ENCODE measurements at places on chromosomes 11 and 22.
A peak's percentile ranks its signal among the peaks of the same experiment; 100 is the strongest.

GRCh38 chr22:33022231-33022630 is 36.0 kb downstream of the SYN3 start:
- no peak for DNase-seq

GRCh38 chr22:50473855-50474671 is 772 bp downstream of the SBF1 start:
- DNase-seq: peak; percentile 42

- DNase-seq: no peak
Observed at GRCh38 chr11:128573638-128574037, 13.7 kb downstream of the ETS1 start.

DNA sequence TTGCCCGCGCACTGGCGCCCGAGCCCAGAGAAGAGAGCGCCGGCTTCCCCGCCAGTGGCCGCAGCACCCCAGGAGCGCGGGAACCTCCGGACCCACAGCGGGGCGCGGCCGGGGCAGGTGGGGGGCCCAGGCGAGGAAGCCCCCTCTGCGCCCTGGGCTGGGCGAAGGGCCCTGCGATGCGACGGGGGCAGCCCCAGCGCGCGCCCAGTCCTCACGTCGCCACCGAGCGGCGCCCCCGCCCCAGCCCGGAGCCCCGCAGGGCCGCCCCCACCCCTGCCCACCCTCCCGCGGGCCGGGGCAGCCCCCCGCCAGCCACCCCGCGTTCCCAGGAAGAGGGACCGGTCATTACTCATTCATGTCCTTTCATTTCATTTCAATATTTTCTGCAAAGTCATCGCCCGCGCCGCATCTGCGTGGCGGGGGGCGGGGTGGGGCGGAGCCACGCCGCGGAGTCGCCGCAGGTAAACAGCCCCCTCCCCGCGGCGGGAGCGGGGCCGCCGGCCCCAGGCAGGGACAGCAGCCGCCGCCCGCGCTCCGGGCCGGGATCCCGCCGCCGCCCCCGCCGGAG is 673 bp upstream of the PANX2 start:
- DNase-seq: peak; percentile 63

DNA sequence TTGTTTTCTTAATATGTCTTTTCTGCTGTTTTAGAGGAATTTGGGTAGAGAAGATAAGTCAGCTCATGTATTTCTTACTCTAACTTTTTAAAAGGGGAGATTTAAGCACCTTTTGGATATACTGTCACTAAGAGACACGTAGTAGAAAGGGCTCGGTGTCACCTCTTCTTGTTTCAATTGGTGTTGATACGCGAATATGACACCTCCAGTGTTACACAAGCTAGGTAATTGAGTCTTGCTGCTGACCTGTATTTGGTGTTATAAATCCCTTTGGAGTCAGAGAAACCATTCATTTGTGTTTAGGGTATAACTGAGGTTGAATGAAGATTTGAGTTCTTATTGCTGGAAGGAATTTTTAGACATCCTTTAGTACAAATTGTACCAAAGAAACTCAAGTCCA is 25.6 kb downstream of the FAR1 start:
- DNase-seq: no peak

DNA sequence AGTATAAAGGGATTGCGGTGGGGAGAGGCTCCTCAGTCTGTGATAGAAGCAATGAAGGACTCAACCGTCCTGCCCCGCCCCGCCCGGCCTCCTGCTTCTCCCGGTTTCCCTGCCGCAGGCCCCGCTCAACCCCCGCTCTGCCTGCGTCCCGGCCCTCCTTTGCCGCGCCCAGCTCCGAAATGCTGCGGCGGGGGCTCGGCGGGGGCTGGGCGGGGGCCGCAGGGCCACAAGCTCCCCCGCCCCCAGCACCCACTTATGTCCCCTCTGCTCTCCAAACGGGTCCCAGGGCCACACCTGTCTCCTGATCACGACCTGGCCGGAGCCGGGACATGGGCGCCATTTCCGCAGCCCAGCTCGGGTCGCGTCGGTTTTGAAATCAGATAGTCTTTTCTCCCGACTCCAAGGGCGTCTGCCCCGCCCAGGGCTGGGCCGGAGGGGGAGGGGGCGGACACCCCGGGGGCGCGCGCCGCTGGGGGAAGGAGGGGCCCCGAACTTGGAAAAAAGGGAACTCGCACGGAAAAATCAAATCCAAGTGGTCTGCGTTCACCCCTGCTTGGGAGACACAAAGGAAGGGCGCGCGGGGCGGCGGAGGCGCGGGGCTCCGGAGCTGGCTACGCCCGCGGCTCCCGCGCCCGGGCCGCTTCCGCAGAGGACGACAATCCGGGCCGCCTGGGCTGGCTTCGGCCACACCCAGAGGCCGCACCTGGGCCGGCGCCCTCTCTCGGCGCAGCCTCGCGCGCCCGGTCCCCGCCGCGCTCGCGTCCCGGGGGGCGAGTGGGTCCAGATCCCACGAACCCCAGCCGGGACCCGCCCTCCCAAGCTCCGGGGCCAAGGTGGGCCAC is 70.6 kb upstream of the EP300 start:
- DNase-seq: peak; percentile 65

- no peak for DNase-seq
Observed at GRCh38 chr22:37054056-37054395, 2.5 kb downstream of the KCTD17 start.

DNA sequence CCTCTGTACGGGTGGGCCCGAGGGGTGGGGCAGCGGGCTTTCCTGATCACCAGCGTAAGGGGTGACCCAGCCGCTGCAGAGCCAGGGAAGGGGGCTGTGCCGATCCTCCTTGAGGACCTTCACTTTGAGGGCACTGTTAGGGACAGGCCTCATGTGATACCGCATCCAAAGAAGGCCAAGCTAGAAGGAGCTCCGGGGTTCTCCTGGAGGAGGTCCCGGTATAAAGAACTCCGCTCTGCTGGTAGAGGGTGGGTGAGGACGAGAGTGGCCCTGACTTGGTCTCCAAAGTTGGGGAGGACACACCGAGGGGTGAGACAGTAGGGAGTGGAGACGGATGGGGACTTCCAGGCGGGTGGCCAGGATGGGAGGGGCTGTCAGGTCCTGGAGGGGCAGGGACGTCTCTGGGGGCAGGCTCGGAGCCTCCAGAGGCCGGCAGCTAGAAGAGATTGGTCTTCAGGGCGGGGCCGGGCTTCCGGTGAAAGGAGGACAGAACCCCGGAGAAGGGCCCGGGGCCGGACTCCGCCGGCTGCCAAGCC is 4.6 kb downstream of the PHOX2A start:
- DNase-seq: peak; percentile 55

DNA sequence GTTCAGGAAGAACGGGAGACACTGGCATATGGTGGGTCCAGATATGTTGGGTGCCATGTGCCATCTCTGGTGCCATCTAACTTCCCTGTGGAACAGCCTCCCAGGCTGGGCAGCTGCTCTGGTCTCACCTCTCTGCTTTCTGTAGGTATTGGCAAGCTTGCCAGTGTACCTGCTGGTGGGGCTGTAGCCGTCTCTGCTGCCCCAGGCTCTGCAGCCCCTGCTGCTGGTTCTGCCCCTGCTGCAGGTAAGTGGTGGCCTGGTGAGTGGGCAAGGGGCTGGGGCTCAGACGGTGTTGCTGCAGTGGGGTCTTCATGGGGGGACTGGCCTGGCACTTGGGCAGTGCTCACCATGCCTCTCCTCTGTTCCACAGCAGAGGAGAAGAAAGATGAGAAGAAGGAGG is 2.6 kb downstream of the RPLP2 start:
- DNase-seq: no peak

- no peak for DNase-seq
Observed at GRCh38 chr22:36022162-36022561, 6.5 kb downstream of the RBFOX2 start.

- no peak for DNase-seq
Observed at GRCh38 chr22:17753401-17753989, 20.8 kb downstream of the BID start.

DNA sequence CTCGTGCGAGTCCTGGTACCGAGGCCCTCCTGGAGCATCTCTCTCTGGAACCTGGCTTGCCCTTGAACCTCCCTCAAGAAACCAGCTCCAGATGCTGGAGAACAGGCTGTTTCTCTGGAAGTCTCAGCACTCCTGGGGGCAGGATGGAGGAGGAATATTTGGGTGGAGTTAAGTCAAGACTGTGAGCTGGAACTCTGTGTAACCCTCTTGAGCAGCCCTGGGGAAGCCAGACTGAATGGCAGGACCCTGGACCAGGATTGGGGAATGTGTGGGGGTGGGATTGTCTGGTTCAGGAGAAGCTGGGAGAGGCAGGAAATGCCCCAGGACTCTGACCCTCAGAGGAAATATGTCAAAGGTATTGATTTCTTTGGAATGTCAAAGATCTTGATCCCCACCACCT is 7.7 kb downstream of the CREB3L1 start:
- DNase-seq: no peak

- DNase-seq: no peak
Observed at GRCh38 chr22:32665676-32666075, 135.8 kb upstream of the TIMP3 start.

All from erythroblast (primary cell).